ENCODE measurements at places on chromosomes 7 and 10. TPM values are rescaled to one million over a fixed set of nuclear protein-coding genes. Genes with fewer than 3 reads are reported as not detected.

OR2A42 gene
- 0.48 TPM for total RNA-seq

ECHS1 gene
- 28.2 TPM for total RNA-seq

DNA sequence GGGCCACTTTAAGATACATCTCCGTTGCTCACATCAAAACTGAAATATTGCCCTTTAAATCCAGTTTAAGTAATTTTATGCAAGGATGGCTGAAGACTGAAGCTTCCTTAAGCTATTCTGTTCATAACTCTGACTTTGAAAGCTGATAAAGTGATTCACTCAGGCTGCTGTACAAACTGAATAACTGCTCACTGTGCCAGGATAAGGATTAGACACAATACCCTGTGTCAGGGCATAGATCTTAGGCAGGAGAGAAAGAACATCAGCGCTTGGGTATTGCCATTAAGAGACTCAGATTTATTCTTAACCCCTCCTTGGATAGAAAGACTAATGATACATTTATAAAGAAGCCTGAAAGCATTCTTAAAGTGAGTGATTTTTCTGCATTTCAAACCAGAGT is 614.5 kb upstream of the ZWINT start:
- peak; percentile 97 for DNase-seq

SEPTIN14 gene
- 0.72 TPM for total RNA-seq

DNA sequence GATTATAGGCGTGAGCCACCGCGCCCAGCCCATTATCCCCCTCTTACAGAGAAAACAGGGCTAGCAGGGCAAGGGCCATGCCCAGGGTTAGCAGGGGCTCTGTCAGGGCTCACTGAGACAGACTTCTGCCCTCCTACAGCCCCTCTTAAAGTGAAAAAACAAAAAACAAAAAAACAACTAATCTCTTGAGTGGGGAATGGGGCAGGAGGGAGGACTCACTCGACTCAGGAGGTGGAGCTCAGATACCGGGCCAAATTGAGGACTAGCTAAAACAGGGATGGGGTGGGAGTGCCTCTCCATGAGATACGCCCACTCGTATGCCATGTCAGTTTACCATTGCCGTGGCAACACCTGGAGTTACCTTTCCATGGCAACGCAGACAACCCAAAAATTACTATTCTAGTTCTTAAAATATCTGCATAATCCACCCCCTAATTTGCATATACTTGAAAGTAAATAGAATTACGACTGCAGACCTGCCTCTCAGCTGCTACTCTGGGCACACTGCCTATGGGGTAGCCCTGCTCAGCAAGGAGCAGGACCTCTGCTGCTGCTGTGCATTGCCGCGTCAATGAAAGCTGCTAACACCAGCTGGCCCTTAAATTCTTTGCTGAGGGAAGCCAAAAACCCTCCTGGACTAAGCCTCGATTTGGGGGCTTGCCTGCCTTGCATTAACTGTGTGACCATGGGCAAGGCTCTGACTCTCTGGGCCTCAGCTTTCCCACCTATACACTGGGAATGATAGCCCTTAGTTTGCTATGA is 13.4 kb downstream of the SSC4D start:
- DNase-seq = no peak

DNA sequence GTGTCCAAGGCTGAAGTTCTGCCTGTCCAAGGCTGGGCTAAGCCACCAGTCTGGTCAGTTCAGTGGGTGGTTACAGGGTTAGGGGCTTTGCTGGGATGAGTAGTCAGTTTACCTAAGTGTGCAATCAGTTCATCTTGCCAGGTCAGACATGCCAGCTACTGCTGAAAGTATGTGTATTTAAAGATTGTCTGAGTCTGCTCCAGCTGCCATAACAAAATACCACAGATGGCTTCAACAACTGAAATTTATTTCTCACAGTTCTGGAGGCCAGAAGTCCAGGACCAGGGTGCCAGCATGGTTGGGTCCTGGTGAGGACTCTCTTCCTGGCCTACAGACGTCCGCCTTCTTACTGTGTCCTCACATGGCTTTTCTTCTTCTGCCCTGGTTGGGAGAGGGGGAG is 52.4 kb upstream of the TNS3 start:
- DNase-seq = no peak

DNA sequence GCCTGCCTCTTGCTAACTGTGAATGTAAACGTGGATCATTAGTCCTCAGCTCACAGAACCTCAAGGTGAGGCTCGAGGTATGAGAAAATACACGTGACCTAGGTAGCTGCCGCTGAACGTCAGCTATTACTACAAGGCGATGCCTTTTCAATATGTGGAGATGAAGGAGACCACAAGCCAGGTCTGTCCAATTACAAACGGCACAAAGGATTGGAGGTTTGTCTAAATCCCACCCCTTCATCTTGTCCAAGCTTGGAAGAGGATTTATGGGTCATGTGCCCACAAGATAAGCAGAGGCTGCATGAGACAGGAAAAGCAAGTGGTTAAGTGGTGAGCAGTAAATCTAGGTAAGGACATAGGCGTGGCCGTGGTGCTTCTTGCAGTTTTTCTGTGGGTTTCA is 3.4 kb downstream of the H2BK1 start:
- peak; percentile 14 for DNase-seq

- peak; percentile 14 for DNase-seq
Measured at GRCh38 chr7:151756076-151756731, 120.7 kb downstream of the PRKAG2 start.

DNA sequence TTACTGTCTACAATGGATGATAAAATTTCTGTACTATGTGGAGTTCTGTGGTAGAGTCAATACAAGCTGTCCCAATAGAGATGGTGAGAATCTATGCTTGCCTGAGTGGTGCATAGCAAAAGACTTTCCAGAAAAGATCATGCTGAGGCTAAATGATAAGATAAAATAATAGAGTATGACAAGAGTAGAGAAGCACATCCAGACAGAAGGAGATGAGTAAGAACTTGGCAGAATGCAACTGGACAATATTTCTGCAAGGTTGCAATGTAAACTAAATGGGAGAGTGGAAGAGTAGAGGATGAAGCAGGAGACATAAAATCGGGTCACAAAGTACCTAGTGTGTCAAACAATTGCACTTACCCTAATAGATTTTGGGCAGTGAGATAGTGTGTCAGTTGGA is 347.6 kb downstream of the MDFIC start:
- DNase-seq = no peak

NODAL gene
- total RNA-seq = 4.6 TPM

DNA sequence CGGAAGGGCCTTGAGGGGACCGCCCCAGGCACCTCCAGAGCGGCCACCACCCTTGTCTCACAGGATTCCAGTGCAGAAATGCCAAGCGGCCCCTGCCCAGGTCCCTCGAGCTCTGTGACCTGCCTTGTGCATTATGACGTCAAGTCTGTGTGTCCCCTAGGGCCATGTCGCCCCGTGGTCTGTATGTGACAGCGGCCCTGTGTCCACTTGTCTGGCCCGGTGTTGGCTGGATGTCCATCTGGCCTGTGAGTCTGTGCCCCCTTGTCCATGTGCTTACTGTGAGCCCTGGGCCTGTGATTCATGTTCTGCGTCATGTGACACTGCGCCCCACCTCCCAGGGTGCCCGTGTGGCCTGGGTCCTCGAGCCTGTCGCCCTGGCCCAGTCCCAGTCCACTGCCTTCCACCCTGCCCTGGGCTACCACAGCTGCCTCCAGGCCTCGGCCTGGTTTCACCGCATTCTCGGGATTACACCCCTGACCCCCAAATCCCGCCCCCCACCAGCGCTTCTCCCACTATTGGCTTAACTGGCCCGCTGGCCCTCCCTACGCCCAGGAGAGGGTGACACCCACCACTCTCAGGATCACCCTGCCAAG is 66.6 kb upstream of the ZNF722 start:
- DNase-seq = no peak

- no peak for DNase-seq
Measured at GRCh38 chr7:300546-301290, 10.7 kb downstream of the FOXL3 start.

DNA sequence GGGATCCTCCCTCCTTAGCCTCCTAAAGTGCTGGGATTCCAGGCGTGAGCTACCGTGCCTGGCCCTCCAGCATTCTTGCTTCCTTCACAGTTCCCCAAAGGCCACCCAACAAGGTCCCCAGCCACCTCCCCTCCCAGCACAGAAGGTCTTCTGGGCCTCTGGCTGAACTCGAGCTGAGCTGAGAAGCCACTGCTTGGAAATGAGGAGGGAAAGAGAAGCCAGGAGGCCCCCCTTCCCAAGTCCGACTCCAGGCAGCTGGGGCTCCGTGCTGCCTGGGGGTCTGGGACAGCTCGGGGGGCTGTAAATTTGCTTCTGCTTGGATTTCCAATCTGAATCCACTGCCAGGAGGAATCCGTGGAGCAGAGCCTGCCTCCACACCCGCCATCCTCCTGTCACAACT is 5.5 kb upstream of the EPO start:
- DNase-seq = no peak

DNA sequence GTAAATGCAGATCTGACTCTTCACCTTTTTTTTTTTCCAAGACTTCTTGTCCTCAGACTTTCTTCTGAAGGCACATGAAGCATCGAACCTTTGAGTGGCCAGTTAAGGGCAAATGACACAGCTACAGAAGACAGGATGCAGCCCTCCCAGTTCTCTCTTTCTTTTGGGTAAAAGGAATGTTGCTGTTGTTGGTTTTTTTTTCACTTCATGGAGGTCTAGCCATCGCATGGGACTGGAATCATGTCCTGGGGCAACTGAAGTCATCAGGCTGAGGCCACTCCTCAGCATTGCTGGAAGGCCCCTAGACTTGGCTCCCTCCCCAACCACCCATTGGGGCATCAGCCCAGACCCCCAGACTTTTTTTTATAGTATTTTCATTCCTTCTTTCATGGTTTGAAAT is 896.5 kb downstream of the SORCS1 start:
- DNase-seq = no peak

DNA sequence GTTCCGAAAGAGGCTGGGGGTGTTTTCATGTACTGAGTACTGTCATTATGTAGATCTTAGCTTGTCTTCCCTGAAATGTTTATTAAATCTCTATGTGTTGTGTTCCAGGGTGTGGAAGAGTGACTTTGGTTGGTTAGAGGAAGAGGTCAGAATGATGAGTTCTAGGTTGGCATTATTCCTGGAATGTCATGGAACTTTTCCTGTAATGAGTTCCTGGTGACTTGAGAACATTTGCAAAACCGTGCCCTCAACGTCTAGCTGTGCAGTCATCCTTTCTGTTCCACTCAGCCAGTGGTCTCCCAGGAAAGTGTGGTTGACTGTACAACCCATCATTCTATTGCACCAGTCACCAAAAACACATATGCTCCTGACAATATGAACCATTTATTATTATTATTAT is 129.6 kb downstream of the BICC1 start:
- DNase-seq = no peak

GRCh38 chr7:100157334-100158228 is 942 bp downstream of the TRAPPC14 start:
- DNase-seq = no peak

CHN2 gene
- 20.2 TPM for total RNA-seq

DNA sequence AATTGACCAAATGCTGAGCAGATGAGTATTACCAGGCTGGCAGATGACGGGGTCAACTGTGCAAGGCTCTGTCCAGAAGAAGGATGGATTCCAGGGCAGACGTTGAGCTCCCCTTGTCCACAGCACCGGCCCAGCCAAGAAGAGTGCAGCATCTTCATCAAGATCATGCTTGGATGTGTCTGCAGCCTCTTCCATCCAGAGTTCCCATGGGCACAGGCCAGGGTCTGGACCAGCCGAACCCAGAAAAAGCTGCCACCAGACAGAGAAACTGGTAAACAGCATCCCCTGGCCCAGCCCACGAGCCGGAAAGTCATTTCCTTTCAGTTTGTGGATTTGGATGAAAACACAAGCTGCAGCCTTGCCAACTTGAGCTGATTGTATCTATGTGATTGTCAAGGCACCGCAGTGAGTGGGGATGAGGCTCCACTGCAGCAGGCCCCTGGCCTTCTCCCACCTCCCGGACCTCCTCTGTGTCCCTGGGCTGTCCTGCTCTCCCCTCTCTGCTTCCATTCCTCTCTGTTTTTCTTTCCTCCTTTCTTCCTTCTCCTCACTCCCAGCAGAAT is 321.8 kb downstream of the TCERG1L start:
- DNase-seq = no peak

GRCh38 chr10:34744590-34744989 is 70.5 kb downstream of the PARD3 start:
- no peak for DNase-seq

RASA4B gene
- 1.4 TPM for total RNA-seq

DNA sequence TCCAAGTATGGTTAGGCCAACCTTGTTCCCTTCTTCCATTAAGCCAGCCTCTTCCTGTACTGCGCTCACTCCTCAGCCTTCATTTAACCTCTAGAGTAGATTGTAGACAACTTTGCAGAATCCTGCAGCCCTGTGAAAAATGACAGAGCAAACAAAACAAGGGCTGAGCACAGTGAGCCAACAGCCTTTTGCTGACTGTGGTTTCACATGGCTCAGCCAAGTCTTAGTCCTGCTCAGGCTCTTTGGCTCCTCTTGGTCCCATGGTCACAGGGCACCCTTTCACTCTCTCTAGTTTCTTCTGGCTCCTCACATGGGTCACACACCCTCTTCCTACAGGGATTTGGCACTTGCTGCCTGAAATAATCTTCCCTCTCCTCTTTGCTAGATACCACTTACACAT is 900.3 kb downstream of the CCSER2 start:
- peak; percentile 26 for DNase-seq

ICA1 gene
- total RNA-seq = 4.3 TPM

DNA sequence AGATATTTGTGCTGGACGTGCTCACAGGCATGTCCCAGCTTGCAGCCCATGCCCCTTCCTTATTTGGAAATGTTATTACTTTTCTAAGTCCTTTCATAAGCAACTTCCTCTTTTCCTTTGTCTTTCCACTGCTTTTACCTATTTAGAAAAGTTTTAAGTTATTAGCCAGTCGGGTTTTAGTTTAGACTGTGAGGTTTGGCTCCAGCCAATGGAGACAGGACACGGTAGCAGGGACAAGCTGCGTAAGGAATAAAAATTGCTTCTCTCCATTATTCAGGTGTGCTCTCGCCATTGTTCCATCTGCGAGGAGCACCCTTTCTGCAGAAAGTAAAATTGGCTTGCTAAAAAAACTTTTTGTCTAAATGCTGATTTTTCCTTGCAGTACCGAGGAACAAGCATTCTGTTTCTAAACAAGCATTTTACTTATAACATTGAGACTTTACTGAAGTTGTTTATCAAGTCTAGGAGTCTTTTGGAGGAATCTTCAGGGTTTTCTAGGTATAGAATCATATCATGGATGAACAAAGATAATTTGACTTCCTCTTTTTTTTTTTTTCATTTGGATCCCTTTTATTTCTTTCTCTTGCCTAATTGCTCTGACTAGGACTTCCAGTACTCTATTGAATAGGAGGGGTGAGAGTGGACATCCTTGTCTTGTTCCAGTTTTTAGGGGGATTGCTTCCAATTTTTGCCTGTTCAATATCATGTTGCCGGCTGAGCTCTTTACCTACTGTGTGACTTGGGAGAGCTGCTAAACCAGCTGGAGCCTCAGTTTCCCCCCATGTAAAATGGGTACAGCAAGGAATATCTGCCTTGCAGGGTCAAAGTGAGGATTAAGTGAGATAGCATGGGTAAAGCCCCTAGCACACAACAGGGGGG is 63.8 kb downstream of the ALOX5 start:
- no peak for DNase-seq

GRCh38 chr7:44486693-44487092 is 3.8 kb downstream of the NUDCD3 start:
- DNase-seq = no peak

All from umbilical cord (tissue), 2 donors.